ENCODE measurements at places on chromosomes 7 and 10.
A peak's percentile ranks its signal among the peaks of the same experiment; 100 is the strongest.

DNA sequence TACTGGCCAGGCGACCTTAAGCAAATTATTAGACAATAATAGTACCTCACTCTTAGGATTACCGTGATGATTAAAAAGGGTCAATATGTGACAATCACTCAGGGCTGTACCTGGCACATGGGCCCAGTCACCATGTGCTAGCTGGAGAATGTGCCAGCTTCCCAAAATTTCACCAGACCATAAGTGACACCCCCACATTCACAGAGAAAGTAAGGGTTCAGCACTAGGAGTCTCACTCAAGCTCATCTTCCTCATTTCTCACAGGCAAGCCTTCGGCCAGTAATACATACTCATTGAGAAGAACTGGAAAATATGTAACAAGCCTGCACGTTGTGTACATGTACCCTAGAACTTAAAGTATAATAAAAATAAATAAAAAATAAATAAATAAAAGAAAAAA lies 22.4 kb upstream of the C10orf71 start:
- DNase-seq = no peak

GRCh38 chr7:80945976-80946375 lies 27.1 kb upstream of the SEMA3C start:
- no peak for DNase-seq

GRCh38 chr7:30433506-30433905 lies 45.1 kb downstream of the NOD1 start:
- no peak for DNase-seq

GRCh38 chr7:116384936-116385635 lies 114.5 kb upstream of the CAV2 start:
- no peak for DNase-seq

GRCh38 chr7:151088856-151089699 lies 2.8 kb downstream of the AGAP3 start:
- peak; percentile 76 for DNase-seq

GRCh38 chr7:151038951-151039849 lies 9.1 kb upstream of the ASIC3 start:
- DNase-seq = no peak

- DNase-seq = no peak
These were observed 31.3 kb upstream of the RNF32 start for GRCh38 chr7:156609010-156609877.

GRCh38 chr10:86245015-86245394 lies 121.6 kb downstream of the GRID1 start:
- DNase-seq = no peak

- no peak for DNase-seq
These were observed 19.0 kb downstream of the PARD3 start for GRCh38 chr10:34796133-34796532.

DNA sequence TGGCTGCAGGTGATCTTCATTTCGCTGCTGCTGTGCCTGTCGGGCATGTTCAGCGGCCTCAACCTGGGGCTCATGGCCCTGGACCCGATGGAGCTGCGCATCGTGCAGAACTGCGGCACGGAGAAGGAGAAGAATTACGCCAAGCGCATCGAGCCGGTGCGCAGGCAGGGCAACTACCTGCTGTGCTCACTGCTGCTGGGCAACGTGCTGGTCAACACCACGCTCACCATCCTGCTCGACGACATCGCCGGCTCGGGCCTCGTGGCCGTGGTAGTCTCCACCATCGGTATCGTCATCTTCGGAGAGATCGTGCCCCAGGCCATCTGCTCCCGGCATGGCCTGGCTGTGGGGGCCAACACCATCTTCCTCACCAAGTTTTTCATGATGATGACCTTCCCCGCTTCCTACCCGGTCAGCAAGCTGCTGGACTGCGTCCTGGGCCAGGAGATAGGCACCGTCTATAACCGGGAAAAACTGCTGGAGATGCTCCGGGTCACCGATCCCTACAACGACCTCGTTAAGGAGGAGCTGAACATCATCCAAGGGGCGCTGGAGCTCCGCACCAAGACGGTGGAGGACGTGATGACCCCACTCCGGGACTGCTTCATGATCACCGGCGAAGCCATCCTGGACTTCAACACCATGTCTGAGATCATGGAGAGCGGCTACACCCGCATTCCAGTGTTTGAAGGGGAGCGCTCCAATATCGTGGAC lies 1.3 kb downstream of the CNNM2 start:
- peak; percentile 36 for DNase-seq

DNA sequence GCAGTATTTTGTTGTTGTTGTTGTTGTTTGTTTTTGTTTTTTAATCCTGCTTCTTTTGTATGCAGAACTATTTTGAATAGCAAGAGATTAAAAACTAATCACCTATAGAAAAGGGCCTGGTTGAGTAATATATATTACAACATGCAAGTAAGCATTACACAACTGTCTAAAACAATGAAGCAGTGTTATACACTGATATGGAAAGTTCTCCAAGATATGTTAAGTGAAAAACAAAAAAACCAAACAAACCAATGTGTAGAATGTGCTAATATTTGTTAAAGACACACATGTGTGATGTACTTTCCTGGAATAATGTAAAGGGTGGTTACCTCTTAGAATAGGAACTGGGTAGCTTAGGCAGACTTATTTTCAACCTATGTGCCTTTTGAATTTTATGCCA lies 117.4 kb downstream of the ZNF365 start:
- DNase-seq = no peak

DNA sequence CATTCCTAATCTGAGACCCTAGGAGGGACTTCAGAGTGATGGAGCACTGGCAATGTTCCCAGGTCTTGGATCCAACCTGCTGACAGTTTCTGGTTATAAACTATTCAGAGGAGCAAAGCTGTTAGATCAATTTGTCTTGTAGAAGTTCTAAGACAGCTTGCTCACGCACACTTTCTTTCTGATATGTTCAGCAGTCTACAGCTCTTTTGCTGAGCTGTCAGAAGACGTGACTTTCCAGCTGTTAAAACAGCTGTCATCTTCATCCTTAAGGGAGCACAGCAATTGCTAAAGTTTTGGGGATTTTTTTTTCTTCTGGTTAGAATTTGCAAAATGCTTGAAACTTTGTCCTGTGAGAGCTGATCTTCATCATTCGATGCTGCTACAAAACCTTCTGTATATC lies 823.1 kb downstream of the SORCS1 start:
- no peak for DNase-seq

DNA sequence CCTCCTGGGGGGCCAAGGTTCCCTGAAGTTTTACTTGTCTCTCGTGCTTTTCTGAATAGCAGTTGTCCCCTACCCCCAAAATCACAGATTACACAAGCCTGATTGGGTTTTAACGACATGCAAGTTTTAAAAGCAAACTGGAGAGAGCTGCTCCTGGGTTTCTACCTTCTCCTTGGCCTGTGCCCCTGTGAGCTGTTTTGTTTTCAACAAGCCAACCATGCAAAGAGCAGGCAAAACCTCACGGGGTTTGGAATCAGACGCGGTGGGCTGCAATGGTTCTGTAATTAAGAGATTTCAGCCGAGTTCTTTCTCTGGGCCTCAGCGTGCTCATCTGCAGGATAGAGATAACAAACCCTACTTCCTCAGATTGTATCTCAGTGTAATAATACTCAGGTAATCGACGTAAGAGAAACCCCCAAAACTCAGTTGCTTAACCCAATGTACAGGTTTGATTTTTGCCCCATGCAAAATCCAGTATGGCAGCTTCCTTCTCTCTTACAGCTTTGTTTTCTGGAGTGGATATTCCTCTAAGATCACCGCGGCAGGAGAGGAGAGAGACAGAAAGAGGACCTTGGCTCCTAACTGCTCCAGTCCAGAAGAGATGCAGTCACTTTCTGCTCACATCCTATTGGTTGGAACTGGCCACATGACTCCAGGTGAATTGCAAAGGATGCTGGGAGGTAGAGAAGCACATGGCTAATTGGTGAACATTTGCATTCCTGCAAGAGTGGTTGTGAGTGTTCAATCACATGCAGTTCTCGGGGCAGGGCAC lies 42.0 kb downstream of the MYL10 start:
- DNase-seq = no peak

DNA sequence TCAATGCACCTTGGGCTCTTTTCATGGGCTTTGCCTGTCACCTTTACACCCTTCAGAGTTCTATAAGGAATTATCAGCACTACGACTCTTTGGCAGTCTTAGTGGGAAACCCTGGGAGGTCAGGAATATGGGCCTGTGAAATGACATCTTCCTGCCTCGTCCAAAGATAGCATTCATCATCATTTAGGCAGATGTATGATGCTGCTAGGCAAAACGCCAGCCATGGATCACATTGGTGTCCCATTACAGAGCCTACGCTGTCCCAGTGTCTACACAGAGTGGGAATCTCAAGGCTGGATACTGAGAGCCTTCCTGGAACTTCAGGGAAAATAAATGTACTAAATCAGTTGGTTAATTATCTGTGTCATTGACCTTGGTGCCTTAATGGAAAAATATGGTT lies 259.4 kb upstream of the CELF2 start:
- peak; percentile 57 for DNase-seq

DNA sequence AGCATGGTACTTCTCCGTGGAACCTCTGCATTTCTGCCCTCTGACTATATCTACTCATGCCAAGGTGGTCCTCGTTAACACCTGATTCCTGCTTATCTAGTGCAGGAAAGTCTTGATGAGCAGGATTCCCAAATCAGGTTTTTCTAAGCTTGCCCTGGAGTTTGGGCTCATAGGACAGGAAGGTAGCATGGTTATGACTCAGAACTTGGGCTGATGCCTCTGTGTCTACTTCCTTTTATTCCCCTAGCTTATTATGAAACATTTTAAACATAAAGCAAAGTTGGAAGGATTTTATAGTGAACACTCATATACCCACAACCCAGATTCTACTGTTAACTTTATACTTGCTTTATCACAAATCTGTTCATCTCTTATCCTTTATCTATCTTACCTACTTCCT lies 5.6 kb downstream of the SUFU start:
- DNase-seq = no peak

DNA sequence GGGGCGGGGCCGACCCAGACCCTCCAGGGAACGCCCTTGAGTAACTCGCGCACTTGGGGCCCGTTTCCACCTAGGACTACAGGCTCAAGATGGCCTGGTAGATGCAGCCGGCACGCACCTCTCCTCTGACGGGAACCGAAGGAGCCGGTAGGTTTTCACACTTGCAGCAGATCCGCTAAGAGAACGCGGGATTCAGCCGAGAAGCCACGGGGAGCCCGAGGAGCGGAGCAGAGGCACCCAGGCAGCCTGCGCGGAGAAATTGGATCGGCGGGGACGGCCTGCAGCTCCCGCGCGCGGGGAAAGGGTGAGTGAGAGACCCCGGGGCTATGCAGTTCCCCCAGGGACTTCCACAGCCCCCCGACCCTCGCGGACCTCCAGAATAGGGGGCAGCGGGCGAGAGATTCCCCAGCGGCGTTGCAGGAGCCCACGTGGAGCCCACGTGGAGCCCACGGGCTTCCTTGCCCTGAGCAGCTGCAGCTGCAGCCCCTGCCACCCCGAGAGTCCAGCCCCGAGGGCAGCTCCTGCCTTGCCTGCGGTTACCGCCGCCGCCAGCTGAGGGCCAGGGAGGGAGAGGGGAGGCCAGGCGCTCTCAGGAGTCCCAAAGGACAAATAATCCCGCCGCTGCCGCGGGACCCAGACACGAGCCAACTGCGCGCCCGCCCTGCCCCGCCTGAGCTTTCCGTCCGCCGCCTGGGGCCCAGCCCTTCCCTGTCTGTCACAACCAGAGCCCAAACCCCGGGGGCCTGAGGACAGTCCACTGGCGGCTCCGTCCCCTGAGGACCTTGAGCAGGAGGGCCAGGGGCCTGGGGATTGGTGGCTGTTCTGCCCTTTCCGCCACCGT lies 13.1 kb downstream of the IFT22 start:
- no peak for DNase-seq

DNA sequence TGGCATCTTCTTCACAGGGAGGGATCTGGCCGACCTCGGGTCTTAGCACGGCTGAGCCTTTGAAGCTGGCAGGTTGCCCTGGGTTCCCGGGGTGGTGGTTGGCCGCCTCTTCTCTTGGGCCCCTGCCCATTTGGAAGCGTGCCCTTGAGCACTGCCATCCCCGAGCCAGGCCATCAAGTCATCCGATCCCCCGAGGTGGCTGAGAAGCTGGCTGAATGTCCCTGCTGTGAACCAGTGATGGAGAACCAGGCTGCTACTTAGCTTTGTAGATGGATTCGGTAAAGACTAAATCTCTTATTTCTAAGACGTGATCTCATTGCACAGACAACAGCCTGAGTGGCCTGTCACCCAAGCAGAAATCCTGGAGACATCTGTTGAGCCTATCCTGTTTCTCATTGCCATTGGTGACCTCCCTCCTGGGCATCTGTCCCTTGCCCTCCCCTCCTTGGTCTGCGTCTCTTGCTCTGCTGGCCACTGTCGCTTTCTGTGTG lies 74.3 kb downstream of the GRK5 start:
- DNase-seq = peak; percentile 75

GRCh38 chr10:78975926-78976325 lies 92.8 kb upstream of the ZMIZ1 start:
- DNase-seq = no peak

GRCh38 chr7:873367-874002 lies 2.9 kb upstream of the GET4 start:
- DNase-seq = peak; percentile 77

- no peak for DNase-seq
These were observed 10.3 kb upstream of the AGR3 start for GRCh38 chr7:16891874-16892643.

GRCh38 chr10:27683226-27683625 lies 62.4 kb downstream of the MKX start:
- no peak for DNase-seq

DNA sequence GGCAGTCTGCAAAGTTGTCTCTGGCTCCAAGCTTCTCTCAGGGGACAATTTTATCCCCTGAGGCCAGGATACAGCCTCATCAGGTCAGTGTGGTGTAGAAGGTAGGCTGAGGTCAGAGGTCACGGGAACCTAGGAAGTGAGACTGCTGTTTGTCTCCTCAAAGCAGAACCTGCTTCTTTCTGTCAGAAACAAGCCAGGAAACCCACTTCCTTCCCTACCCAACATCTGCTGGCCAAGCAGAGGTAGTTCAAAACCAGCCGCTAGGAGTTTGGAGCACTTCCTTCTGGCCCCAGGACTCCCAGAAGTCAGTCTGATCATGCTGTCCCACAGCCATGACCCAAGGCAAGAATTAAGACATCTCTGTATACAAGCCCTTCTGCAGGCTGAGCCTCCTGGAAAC lies 12.2 kb downstream of the CLRN3 start:
- no peak for DNase-seq

- no peak for DNase-seq
These were observed 180.8 kb downstream of the CUX1 start for GRCh38 chr7:101998029-101998905.

- DNase-seq = no peak
These were observed 8.2 kb upstream of the SGPL1 start for GRCh38 chr10:70807556-70807955.

GRCh38 chr10:95742485-95742884 lies 13.5 kb upstream of the ENTPD1 start:
- peak; percentile 68 for DNase-seq

All from right hindlimb (tissue), 1 donor.